Non-pigmented ciliary epithelial cell (primary cell): ENCODE measurements at places on chromosomes 3 and 15.

- no peak for DNase-seq
Measured at GRCh38 chr3:193895409-193895808, 240.5 kb upstream of the HES1 start.

- DNase-seq, result no peak
Measured at GRCh38 chr3:17832016-17832415, 89.6 kb upstream of the TBC1D5 start.

DNA sequence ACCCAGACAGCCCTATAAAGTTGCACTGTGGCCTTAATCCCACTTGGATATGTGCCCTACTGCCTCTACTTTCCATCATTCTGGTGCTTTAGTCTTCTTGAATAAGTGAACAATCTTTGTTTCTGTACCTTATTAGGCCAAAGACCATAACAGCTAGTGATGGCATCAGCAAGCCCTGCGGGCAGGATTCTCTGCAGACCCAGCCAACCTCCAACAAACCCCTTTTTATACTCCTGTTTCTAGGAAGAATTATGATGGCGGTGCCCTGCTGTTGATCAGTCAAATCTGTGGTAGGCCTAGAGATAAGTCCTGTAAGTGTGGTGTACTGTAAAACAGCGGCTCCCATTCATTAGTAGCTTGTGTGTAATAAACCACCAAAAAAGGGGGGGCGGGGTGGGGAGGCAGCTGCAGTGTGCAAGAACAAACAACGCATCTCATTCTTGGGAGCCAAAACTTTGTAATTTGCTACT lies 40.5 kb downstream of the SOX2 start:
- DNase-seq, result no peak

DNA sequence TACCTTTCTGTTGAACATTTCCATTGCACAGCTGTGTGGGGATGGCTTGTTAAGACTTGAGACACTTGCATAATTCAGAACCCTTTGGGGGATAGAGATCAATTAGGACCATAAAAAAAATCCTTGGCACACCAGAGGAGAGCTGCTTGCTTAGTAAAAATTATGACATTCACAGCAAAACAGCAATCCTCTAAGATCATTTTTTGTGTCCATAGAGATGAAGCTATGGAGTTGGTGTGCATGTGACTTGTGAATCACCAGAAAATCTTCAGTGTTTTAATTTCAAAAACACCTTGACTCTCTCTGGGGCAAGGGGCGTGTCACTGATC lies 7.7 kb downstream of the COL8A1 start:
- DNase-seq, result no peak

- DNase-seq, result no peak
Measured at GRCh38 chr3:12670365-12671119, 6.6 kb upstream of the RAF1 start.

DNA sequence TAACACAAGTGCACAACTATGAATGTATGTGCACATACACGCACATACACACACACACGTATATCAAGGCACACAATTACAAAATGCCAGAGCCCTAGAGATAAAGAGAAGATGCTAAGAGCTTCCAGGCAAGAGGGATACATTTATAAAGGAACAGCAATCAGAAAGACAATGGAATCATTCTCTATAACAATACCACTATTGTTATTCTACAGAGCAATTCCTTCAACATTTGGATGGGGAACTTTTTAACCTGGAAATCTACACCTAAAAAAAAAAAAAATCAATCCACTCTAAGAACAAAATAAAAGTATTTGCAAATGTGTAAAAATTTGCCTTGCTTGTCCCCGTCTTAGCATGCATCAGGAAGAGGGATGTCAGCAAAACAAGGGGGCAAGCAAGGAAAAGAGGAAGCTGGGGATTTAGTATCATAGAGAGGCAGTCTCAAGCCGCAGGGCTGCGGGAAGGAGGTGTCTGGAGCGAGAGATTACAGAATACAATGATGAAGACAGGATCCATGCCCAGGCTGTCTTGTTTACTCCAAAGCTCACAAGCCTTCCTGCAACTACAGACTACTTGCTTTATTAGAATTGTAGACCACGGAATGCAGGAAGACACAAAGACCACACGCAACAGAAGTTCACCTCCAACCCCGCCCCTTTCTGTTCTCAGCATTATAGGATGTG lies 220.2 kb downstream of the NTRK3 start:
- DNase-seq, result no peak

- DNase-seq, result no peak
Measured at GRCh38 chr3:188617270-188617669, 463.3 kb downstream of the LPP start.
